ENCODE measurements at places on chromosomes 3 and 15.
A peak's percentile ranks its signal among the peaks of the same experiment; 100 is the strongest.

GRCh38 chr15:71115567-71116351 is 488 bp downstream of the THSD4 start:
- no peak for DNase-seq

GRCh38 chr3:99418209-99418635 is 220.2 kb upstream of the COL8A1 start:
- no peak for DNase-seq

DNA sequence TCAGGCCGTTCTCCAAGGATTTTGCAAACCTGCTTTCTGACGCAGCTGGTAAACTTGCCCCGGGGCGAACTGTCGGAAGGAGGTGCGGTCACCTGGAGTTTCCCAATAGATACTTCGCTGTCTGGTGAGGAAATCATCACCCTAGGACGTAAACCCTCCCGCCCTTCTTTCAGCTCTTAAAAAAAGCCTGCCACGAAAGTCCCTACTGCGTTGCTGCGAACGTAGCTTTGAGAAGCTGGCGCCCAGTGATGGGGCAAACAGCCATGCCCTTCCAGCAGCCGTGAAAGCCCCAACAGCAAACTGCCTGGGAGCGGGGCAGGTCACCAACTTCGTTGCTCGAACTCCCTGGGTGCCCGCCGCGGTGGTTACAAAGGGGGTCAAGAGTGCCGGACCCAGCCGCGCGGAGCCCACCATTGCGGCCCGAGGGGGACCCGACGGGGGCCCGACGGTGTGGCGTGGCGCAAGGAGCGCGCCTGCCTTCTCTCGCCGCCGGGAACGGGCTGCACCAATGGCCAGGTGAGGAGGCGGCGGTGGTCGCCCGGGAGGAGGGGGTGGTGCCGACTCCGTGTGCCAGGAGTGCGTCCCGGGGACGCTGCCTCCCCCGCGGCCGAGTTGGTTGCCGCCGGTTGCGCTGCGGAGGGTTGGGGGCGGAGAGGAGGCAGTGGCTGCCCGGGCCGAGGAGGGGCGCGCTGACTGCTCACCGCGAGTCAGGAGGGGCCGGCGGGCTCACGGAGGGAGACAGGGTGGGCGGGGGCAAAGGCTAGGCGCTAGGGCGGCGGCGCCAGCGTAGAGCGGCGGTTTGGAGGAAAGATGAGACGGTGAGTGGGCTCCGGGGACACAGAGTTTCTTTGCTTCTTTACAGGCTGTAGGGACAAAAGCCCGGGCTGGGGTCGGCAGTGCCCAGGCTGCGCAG is at the start of gene PHLDB2:
Gene PHLDB2 (plus strand): TSS at position 205 of the 913 bp plus-strand sequence. CDS start 24,813 bp downstream, outside the sequence.
- peak; percentile 78 for DNase-seq

GRCh38 chr3:60970850-60971249 is 280.4 kb downstream of the FHIT start:
- DNase-seq: no peak

- DNase-seq: no peak
Measured at GRCh38 chr3:14929310-14930074, 17.9 kb upstream of the NR2C2 start.

GRCh38 chr15:92629975-92630626 is 25.5 kb downstream of the FAM174B start:
- no peak for DNase-seq

DNA sequence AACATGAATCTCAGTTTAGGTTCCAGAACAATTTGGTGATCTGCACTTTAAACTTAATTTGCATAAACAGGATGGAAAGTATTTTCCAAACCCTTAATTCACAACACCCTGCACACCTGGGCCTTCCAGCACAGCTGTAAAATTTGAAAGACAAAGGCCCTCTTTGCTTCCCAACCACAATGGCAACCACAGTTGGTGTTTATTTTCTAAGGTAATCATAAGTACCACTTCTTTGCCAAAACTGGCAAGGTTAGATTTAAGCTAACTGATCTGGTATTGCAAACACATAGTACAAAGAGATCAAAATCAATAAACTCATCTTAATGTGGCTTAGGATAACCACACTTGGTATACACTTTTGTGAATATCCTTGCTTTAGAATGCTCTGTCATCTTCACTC is 4.1 kb downstream of the LRIG1 start:
- no peak for DNase-seq

- DNase-seq: no peak
Measured at GRCh38 chr15:78364233-78364632, 24.1 kb downstream of the CRABP1 start.

DNA sequence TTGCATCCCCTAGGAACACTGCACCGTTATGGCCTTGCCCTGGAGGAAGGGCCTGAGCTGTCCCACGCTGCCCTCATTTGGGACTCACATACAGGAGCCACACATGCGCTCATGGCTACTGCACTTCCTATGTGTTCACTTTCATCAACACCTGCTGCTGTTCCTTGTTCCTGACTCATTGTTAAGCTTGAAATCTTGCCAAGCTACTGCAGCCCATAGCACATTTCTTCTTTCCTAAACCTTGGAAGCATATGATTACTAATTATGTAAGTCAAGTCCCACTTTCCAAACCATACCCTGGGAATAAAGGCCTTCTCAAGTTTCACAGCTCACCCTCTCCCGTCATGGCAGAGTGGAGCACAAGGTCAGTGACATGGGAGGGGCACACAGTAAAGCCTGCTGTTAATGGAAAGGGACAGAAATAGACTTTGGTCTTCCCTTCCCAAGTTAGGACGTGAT is 307.9 kb downstream of the CLSTN2 start:
- no peak for DNase-seq

DNA sequence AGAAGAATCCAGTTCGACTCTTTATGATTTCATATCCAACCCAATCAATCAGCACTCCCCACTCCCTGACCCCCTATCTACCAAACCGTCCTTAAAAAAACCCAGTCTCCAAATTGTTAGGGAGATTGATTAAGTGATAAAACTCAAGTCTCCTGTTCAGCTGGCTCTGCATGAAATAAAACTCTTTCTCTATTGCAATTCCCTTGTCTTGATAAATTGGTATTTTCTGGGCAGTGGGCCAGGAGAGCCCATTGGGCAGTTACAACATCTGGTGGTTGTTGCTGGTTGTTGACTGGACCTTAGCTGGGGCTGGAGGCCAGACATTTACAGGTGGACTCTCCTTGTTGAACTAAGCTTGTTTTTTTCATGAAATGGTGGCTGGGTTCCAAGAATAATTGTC is 642.3 kb downstream of the ROBO2 start:
- no peak for DNase-seq

DNA sequence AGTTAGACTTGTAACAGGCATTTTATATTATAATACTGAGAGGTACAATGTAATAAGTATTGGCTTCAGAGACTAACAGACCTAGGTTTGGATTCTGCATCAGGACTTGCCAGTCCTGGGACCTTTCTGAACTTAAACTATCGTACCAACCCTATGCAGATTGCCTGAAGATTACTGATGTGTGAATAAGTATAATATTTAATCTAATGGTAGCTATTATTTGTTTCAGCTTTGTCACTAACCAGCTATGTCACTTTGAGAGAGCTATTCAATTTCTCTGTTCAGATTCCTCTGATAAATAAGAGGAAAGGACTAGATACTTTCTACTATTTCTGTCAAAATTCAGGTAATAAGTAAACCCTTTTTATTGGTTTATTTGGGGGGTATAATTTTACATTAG is 184.4 kb upstream of the NECTIN3 start:
- DNase-seq: no peak

- peak; percentile 57 for DNase-seq
Measured at GRCh38 chr15:77034695-77035489, 36.0 kb downstream of the TSPAN3 start.

DNA sequence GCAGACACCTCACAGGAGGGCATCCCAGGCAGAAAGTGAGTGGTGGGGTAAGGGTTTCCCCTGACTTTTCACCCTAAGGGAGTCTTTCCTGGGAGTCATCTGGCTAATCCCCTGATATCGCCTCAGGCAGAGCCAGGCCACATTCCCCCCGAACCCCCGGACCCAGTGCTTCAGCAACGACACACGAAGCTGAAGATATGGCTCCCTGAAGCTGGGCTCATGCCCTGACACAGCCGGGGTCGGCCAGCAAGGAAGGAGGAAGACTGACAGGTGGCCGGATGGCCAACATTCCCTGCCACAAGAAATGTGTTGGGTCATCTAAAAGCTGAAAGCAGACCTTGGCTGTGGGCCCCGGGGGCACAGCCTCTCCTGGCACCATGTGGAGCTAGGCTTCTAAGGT is 14.4 kb downstream of the CHST13 start:
- DNase-seq: no peak

DNA sequence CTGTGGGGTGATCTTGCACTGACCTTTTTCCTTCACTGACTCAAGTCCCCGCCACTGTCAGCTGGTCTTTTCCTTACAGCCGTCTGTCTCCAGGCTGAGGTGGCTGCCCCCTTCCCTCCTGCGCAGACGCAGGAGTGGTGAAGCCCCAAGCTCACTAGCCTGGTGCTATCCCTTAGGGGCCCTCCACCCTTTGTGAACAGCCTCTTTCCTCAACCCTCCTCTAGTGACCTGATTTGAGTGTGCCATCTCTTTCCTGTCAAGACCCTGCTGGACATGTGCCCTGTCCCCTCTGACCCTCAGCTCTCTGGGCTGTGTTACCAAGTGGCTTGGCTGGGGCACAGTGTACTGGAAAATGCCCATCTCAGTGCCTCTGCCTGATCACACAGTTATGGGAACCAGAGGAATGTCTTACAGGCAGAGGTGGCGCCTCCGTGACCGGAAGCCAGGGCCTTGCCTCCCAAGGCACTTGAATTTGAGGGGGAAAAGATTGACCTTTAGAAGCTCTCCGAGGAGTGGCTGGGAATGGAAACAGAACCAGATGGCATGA is 8.7 kb downstream of the KBTBD13 start:
- no peak for DNase-seq

- DNase-seq: no peak
Measured at GRCh38 chr3:129988429-129988828, 13.9 kb downstream of the TRH start.

- peak; percentile 37 for DNase-seq
Measured at GRCh38 chr15:78149805-78150751, 916 bp downstream of the IDH3A start.

GRCh38 chr3:197749601-197750395 is at the start of gene FYTTD1:
Gene FYTTD1, plus strand, starts transcription at chr3:197749883. Its CDS starts 89 bp downstream, at chr3:197749972.
- DNase-seq: peak; percentile 92

DNA sequence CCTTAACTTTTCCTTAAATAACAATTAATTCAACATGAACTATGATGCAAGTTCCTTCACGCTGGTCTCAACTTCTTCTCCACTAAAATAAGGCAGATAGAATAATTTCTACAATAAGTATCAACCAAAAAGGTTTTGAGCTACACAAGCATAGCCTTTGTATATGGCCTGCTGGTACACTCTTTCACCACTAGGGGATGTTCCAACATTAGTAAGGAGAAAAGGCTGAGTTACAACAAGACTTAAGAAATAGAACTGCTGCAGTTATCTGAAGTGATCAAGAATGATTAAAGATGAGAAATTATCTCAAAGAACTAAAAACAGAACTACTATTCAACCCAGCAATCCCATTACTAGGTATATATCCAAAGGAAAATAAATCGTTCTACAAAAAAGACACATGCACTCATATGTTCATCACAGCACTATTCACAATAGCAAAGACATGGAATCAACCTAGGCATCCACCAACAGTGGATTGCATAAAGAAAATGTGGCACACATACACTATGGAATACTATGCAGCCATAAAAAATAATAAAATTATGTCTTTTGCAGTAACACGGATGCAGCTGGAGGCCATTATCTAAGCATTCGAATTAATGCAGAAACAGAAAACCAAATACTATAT is 14.4 kb downstream of the ATP13A3 start:
- peak; percentile 78 for DNase-seq

DNA sequence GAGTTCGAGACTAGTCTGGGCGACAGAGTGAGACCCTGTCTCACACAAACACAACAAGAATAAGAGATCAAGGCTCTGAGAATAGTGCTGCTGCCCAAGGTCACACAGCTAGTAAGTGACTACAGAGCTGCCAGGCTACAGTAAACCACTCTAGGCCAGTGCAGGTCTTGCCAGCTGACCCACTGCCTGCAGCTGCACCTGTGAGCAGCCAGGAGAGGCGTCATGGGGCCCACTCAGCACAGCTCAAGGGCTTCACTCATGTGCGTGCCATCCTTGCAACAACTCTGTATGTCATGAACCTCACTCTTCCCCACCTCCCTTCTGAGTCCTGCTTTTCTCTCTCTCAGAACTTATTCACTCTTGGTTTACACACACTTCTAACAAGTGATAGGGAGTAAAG is 176.7 kb downstream of the SMAD6 start:
- peak; percentile 19 for DNase-seq

GRCh38 chr3:99579246-99579645 is 59.1 kb upstream of the COL8A1 start:
- no peak for DNase-seq

DNA sequence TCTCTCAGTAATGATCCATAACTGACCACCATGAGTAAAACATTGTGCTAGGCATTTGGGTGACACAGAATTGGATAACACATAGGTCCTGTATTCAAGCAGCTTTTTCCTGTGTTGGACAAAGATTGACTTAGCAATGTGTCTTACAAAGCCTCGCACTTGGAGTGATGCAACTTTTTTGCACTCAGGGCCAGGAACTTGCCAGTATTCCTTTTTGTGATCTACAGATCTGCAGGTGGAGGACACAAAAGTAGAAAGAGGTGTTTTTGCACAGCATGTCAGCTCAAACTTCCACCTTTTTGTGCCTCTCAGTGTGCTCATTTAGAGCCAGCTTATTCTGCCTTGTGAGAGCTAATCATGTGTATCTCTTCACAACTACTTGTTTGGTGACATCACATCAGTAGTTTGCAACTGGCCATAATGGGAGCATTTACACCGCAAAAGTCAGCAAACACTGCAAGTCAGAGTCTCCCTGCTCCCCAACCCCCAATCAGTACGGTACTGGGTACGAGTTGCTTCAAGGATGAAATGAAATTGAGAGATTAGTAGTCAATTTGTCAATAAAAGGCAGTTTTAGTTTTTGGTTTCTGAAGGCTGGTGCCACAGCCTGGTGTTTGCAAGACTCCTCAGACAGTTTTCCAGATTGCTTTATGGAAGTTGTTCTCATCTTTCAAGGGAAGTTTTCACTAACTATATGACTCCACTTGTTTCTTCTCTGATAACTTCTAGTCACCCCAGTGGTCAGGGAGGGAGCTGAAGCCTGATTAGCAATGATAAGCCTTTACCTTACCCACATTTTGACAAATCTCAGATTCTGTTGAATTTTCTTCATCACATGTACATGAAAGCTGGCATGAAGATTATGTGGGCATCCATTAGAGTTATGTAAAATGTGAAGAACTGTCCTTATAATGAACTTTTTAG is 149.1 kb downstream of the PDCD6IP start:
- DNase-seq: no peak

GRCh38 chr15:94314639-94315038 is 83.3 kb downstream of the MCTP2 start:
- no peak for DNase-seq

- no peak for DNase-seq
Measured at GRCh38 chr15:57091636-57092035, 173.2 kb downstream of the TCF12 start.

DNA sequence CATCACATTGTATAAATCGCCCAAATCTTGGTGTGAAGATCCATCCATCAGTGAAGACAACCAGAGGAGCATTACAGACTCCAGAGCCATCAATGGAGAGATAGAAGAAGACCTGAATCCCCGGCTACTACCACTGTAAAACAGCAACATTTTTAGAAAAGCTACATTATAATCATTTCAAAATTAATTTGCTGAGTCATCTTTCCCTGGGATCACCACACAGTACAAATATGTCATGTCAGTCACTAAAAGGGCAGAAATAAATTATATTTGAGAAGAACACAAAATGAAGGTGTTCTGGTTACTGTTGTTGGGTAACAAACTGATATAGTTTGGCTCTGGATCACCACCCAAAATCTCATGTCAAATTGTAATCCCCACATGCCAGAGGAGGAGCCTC is 218.5 kb upstream of the STT3B start:
- no peak for DNase-seq

- DNase-seq: no peak
Measured at GRCh38 chr3:121690777-121691405, 30.2 kb upstream of the HCLS1 start.
